Astrocyte (in vitro differentiated cells and primary cell): ENCODE measurements at places on chromosomes 1 and 21.

DNA sequence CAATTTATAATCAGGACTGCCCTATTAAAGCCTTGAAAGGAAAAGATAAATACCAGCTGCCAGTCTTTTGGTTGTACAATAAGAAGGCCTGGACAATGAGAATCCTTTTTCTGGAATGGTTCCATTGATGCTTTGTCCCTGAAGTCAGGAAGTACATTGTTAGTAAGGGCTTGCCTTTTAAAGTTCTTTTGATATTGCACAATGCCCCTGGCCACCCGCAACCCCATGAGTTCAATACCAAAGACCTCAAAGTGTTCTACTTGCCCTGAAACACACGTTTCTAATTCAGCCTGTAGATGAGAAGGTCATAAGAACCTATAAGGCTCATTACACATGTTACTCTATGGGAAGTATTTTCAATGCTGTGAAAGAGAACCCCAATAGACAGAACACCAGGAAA is 112.1 kb downstream of the OLFM3 start:
- no peak for DNase-seq

- DNase-seq: no peak
These were observed 179.9 kb downstream of the DENND1B start for GRCh38 chr1:197595304-197595904.

GRCh38 chr1:167442854-167443565 is 75.3 kb downstream of the CD247 start:
- DNase-seq: no peak

DNA sequence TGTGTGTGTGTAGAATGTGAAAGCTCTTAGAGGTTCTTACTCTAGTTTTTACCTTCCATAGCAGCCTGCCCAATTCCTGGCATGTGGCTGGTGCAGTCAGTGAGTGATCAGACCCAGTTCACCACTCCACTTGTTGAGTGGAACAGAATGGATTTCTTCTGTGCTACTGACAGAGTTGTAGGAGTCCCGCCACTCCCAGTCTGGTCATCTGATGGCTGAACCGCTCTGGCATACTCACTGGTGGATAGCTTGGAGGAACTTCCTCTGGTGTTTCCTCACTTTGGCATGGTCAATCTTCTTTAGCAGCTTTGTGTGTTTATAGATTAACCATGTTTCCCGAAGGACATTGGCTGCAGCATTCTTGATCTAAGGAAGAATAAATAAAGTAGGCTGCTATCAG is 106.7 kb upstream of the ADAR start:
- peak; percentile 26 for DNase-seq

DNA sequence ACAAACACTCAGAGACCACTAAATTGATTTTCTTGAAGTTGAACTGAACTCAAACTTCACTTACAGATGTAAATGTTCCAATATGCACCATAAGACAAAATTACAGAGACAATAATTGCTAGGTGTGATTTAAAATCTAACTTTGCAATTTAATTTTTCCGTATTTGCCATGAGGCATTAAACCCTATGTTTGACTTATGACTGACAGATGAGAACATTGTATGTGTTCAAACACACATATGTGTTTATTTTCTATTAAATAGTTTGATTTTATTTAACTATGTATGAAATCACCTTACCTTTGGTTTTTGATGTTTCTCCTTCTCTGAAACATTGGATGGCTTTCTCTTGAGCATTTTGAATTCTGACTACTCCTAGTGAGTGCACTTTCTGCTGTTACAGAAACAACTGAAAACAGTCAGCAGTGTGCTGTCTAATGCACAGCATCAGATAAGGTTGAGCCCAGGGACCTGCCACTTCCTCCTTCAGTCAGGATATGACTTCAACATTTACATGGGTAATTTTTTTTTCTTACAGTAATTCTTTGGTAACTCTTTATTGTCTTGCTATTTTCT is at the start of gene SAMSN1:
Gene SAMSN1 (minus strand): TSS at position 410 of the 575 bp plus-strand sequence. CDS start 54 bp downstream, at position 356.
- no peak for DNase-seq

DNA sequence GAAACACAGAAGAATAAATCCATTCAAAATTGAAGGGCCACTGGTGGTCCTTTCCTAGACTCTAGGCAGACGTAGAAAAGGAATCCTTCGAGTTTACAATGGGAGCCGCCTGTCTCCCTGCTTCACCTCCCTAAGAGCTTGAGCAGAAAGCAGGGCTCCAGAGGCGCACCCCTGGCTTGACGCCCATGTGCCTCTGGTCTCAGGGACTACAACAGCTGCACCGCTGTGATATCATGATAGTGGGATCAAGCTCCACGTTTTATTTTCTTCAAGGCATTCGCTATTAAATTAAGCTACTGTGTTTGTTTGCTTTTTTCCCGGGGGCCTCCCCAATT is 403 bp upstream of the C1orf122 start:
- no peak for DNase-seq
